ENCODE measurements at places on chromosomes 13 and 19. TPM values are rescaled to one million over a fixed set of nuclear protein-coding genes. Genes with fewer than 3 reads are reported as not detected.
A peak's percentile ranks its signal among the peaks of the same experiment; 100 is the strongest.

GRCh38 chr19:44050740-44051649 lies 841 bp upstream of the ZNF223 start:
- DNase-seq = no peak

DNA sequence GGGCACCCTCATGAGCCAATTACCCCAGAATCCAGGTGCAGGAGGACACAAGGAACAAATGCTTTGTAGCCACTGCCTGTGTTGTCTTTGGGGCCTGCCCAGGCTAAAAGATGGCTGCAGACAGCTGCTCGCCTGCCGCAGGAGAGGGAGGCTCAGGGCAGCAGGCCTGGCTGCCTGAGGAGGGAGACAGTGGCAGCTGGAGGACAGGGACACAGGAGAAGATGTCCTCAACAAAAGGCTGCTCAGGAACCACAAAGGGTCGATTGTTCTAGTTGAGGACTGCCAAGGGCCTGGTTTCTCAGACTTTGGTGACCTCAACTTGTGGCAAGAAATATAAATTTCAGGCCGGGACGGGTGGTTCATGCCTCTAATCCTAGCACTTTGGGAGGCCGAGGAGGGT lies 7.6 kb downstream of the SIRT2 start:
- DNase-seq = no peak

DNA sequence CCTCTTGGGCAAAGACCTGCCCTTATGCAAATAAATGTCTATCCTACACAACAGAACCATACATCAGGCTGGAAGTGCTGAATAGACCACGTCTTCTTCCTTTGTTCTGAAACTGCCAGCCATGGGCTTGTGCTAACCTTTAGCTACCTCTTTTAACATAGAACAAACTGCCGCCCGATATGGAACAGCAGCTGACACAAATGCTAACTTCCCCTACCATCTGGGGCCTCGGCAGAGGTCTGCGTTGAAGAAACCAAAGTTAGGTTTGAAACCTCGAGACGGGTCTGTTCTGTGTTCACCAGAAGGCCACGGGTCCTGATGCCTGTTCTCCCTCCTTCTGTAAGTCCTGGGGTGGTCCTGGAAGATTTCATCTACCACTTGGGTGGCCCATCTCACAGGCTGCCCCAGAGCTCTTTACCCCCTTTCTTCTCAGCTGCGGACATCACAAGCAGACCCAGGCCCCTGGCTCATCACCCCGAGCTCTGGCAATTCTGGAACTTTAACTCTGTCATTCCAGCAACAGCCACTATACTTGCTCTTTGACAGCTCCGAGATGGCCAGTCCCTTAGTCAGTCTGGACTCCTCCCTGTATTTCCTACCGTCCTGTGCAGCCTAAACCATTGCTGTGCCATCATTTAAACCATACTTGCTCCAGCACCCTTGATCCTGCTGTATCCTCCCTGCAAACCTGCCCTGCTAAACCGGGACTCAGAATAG lies 146.7 kb downstream of the USP12 start:
- DNase-seq = peak; percentile 31

ZNF792 gene
- 13.5 TPM for total RNA-seq

ZNF808 gene
- 33.9 TPM for total RNA-seq

C1QTNF9B gene
- total RNA-seq = not detected

DNA sequence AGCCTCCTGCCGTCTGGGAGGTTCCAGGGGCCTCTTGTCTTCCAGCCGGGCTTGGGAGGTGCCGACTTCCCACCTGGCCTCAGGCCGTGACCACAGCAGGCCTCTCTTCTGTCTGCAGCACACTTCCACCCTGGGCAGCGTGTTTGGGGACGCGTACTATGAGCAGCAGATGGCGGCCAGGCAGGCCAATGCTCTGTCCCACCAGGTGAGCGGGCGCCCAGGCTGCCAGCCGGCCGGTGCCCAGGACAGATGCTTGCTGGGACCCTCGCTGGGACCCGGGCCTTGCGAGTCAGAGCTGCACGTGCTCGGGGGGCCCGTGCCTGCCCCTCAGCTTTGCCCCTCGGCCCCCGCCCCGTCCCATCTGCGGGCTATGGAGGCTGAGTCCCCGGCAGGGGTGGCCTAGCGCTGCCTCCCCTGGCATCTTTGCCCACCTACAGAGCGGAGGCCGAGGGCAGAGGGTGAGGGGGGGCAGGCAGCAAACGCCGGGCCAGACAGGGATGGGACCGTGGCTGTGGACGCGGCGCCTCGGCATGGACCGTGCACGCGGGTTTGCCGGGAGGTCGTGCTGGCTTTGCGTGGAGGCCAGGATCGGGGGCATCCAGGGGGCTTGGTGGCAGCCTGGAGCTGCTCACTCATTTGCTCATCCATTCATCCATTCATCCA lies 16.2 kb downstream of the COMP start:
- DNase-seq = no peak

C1QTNF9 gene
- total RNA-seq = not detected

DNA sequence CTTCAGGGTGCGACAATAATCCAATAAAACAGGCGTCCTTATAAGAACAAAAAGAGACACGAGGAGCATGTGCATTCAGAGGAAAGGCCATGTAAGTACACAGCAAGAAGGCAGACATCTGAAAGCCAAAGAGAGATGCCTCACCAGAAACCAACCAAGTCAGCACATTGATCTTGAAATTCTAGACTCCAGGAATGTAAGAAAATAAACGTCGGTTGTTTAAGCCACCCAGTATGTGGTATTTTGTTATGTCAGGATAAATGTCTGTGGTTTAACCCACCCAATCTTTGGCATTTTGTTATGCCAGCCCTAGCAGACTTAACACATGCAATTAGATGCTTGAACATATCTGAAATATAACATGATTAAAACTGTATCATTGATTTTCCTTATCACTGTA lies 452.0 kb downstream of the SLITRK6 start:
- DNase-seq = no peak

DNA sequence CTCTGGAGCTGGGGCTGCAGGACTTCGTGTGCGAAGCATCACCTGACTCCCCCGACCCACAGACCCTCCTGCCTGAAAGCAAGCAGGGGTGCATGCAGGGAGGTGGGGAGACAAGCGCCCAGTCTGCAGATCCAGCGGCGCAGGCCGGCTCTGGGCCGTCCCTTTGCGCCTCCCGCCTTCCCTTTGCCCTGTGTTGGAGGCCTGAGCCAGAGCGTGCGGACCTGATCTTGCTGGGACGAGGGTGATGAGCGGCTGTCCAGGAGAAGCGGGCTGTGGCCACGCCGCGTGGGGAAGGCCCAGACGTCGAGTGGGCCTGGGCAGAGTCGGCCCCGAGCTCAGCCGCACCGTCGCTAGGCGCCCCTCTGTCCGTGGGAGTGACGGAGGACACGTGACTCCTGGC lies 5.3 kb upstream of the GRTP1 start:
- DNase-seq = no peak

DNA sequence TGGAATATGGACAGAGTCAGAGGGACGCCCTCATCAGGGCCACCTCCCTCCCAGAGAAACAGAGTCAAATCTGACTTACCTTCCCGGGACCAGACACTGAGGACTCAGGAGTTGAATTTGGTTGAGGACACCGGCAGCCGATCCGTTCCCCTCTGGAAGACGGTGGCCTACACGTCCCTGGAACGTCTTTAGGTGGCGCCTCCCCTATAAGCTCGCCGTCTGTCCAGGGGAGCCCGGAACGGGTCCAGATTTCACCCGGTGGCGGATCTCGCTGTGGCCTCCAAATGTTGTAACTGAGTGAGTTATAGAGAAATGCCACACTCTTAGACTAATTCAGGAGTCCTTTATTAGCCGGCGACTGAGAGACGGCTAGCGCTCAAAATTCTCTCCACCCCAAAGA lies 9.0 kb downstream of the TNFSF14 start:
- no peak for DNase-seq

- DNase-seq = no peak
Measured at GRCh38 chr13:76213423-76213904, 577.3 kb downstream of the LMO7 start.
